ENCODE measurements at places on chromosomes 6 and 20.

- DNase-seq: no peak
Observed at GRCh38 chr6:46676604-46677313, 10.9 kb upstream of the TDRD6 start.

GRCh38 chr6:167056370-167056769 is 57.2 kb downstream of the CEP43 start:
- no peak for DNase-seq

DNA sequence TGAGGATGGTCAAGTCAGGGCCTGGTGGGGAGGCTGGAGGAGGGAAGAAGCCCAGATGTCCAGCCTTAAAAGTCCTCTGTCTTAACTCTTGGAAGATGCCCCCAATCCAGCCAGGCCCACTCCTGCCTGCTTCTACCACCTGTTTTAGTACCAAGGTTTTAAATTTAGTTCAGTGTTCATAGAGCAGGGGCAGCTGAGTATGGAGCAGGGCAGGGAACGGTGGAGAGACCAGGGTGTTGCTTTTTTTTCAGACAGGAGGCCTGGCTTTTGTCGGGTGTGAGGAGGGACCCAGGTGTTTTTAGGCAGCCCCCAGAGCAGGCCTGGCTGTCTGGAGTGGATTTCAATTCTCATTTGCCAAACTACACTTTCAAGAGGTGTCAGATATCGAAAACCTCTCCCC is 278.8 kb downstream of the CDC5L start:
- no peak for DNase-seq

DNA sequence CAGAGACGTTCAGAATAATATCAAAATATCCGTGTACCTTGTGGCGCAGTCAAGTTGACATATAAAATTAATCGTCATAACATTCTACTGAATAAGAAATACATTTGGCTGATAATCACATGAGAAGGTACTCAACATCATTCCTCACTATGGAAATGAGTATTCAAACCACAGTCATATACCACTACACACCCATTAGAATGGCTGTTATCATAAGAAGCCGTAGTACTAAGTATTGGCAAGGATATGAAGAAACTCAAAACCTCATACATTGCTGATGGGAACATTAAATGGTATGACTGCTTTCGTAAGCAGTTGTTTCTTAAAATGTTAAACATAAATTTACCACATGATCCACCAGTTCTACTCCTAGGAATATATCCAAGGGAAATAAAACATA is 244.7 kb downstream of the CDKAL1 start:
- no peak for DNase-seq

DNA sequence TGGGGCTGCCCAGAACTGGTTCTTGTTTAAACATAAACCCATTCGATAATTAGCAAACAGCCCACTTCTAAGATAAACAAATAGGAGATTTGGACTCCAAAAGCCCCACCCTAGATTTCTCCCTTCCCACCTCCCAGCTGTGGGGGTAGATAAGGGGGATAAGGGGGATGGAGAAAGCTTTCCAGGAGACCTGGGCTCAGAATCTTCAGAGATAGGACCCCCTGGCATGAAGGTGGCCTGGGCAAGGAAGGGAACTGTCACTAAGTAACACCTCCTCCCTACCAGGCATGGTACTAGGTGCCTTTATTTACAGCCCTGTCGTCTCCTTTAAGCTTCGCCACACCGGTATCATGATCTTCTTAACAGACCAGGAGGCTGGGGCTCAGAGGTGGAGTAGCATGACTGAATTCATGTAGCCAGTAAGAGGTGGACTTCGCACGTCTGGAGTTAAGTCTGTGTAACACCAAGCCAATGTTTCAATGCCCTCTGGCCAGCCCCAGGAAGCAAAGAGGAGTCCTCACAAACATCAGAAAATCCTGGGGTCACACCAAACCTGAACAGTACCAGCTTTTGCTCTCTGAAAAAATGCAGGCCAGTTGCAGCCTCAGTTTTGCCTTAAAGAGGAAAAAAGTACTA is 4.6 kb downstream of the SDC4 start:
- no peak for DNase-seq

GRCh38 chr20:8454137-8454712 is 322.2 kb downstream of the PLCB1 start:
- peak; percentile 94 for DNase-seq

DNA sequence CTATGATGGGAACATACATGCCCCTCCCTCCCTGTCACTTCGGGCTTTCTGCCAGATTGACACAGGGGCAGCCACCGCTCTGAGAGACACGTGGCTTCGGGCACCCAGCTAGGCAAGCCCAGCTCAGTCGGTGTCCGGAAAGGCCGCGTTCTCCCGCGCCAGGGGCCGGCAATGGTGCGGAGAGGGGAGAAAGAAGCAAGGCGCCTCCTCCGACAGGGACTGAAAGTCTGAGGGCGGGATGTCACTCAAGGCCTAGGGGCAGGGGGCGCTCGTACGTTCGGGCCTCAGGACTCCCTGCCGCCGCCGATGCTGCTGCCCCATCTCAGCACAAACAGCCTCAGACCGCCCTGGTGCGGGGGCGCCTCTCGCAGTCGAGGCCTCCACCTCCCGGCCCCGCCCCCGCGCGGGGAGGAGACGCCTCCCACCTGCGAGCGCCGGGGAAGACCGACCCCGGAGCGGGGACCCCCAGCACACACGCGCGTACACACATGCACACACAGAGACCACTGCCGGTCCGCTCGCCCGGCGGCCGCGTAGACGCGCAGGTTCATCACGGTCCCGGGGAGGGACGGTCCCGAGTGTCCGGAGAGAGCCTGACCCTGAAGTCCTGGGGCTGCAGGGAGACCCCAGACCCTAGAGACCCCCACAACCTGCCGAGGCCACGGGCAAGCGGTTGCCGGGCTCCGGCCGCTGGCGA is 1.9 kb downstream of the GRM4 start:
- peak; percentile 78 for DNase-seq

Measured in osteoblast (primary cell).